Thoracic aorta endothelial cell (primary cell): ENCODE measurements at places on chromosomes 3 and 15. TPM values are rescaled to one million over a fixed set of nuclear protein-coding genes. Genes with fewer than 3 reads are reported as not detected.

NSUN3 gene
- 15.7 and 16.4 TPM in 2 replicates for total RNA-seq

CLDN16 gene
- not detected in 2 replicates for total RNA-seq

TCAIM gene
- total RNA-seq = 37.8 and 39.5 TPM in 2 replicates

WNT7A gene
- total RNA-seq = not detected in 2 replicates

PRICKLE2 gene
- 4.6 and 9.2 TPM in 2 replicates for total RNA-seq

HRG gene
- not detected in 2 replicates for total RNA-seq

OTOL1 gene
- not detected in 2 replicates for total RNA-seq
